ENCODE measurements at places on chromosomes 7 and 10.

DNA sequence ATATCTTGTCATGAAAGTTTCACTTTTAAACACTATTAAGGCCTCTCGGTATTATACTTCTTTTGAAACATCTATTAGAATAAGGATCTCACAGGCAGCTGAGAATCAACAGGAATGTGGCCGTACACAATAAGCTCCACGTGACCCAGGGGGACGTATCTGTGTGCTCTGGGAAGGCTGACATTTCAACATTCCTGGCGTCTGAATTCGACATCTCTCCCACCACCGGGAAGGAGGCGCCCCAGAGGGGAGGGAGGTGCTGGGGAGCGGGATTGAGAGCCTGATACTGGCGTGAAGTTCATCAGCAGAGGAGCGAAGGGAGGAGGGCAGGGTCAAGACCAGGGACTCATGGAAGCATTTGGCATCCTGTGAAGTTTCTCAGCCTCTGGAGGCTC is 401.3 kb downstream of the DNAJB6 start:
- no peak for DNase-seq

DNA sequence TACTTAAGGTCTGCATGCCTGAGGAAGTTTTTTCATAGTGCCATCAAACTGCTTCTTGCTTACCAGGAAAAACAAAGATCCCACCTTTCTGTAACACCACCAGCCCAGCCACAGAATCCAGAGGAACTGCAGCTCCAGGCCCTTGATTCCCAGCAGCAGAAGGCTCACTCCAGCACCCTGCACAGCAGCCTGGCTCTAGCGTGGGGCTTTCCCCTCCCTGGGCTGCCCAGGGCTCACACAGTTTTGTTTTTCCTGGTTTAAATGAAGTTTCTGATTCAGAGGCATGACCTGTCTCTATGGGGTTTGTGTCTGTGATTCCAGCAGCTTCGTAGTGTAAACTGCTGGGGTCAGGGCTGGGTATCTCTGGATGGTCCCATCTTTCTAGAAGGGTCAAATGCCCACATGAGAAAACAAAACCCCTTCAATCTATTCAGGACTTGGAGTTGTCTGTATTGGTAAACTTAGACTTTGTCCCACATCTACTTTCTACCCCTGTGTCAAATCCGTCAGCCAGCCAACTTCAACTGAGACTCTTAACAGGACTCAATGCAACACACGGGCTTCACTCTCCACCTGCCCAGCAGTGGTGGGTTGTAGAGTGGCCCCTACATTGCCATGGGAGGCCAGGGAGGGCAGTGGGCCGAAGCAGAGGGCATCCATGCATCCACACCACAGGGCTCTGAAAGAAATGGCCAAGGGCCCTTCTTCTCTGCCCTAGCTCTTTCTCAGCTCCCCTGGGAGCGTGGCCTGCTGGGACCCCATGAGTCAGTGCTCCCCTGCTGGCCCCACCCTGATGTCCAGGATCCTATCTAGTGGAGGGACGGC is 73.6 kb downstream of the ATXN7L1 start:
- no peak for DNase-seq

DNA sequence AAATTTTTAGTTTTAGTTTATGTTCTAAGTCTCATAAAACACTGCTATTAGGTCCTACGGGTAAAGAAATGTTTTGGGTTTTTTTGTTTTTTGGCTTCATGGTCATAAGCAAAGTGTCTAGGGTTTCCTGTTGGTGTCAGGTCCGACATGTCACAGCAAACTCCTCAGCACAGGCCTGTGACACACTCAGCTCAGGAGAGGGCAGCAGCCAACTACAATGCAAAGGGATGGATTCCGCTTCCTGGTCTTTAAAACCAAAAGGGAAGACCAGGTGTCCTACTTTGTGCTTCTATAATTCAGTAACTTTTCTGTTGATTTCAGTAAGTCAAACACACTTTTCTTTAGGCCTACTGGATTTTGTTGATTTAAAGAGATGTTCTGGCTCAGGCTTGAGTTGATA is 83.8 kb upstream of the MACROH2A2 start:
- DNase-seq: no peak

DNA sequence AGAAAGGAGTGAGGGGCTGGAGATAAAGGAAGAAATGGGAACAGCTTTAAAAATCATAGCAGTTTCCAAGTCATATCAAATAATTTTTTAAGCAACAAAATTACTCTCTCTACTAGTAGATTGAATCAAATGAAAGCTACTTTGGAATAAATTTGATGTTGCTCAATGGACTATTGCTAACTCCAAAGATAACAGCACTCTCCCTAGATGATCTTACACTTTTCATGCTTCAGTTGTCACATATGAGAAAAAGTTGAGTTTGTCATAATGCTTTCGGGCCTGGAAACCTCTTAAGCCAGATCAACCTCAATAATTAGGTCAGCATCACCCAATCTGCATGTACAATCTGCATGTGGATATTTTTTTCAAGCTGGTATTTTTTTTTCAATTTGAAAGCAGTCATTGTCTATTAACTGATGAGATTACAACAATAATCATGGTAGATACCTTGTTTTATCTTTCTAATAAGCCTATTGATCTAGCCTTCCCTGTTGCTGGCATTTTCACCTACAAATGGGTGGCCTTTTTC is 31.3 kb downstream of the LIPJ start:
- DNase-seq: no peak

DNA sequence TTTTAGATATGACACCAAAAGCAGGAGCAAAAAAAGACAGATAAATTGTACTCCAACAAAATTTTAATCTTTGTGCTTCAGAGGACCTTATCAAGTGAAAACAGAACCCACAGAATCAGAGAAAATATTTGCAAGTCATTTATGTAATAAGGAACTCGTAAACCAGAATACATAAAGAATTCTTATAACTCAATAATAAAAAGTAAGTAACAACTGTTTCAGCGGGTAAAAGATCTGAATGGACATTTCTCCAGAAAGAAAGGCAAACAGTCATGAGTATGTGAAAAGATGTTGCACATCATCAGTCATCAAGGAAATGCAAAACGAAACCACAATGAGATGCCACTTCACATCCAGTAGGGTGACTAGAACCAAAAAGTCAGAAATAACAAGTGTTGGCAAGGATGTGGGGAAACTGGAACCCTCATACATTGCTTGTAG is 167.7 kb upstream of the KCTD7 start:
- DNase-seq: no peak

- no peak for DNase-seq
These were observed 76.6 kb upstream of the PPIF start for GRCh38 chr10:79270466-79271246.

- no peak for DNase-seq
These were observed 152.7 kb downstream of the SKIDA1 start for GRCh38 chr10:21372651-21373410.

DNA sequence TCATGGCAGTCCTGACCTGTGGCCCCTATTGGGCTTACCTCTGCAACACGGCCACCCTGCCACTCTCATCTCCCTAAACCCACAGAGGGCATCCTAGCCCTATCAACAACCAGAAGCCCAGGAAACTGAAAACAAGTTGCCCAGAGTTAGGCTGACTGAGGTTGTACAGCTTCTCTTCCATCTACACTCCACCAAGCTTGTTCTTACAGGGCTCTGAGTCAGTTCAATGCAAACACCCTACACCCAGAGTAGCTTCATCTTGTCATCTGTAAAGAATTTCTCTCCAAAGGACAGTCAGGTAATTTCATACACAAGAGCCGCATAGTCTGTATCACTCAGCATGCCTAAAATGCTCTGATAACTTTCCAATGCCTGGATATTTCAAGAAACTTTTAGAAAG is 175.4 kb downstream of the ARID5B start:
- DNase-seq: no peak

DNA sequence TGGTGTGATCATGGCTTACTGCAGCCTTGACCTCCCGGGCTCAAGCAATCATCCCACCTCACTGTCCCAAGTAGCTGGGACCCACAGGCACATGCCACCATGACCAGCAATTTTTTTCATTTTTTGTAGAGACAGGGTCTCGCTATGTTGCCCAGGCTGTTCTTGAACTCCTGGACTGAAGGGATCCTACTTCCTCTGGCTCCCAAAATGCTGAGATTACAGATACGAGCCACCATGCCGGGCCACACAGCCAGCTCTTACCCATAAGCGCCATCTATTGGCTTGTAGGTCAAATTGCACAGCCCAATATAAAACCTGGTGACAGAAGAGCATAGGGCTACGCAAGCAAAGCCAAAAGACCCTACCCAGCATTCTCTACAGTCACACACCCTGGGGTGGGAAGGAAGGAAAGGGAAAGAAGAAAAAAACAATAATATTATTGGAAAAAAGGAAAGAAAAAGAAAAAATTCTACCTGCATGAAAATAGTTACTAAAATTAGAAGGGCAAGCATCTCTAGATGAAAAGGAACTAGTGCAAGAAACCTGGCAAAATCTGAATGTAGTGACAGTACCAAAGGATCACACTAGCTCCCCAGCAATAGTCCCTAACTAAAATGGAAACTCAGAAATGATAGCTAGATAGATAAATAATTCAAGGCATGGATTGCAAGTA is 29.4 kb upstream of the AMPH start:
- no peak for DNase-seq

DNA sequence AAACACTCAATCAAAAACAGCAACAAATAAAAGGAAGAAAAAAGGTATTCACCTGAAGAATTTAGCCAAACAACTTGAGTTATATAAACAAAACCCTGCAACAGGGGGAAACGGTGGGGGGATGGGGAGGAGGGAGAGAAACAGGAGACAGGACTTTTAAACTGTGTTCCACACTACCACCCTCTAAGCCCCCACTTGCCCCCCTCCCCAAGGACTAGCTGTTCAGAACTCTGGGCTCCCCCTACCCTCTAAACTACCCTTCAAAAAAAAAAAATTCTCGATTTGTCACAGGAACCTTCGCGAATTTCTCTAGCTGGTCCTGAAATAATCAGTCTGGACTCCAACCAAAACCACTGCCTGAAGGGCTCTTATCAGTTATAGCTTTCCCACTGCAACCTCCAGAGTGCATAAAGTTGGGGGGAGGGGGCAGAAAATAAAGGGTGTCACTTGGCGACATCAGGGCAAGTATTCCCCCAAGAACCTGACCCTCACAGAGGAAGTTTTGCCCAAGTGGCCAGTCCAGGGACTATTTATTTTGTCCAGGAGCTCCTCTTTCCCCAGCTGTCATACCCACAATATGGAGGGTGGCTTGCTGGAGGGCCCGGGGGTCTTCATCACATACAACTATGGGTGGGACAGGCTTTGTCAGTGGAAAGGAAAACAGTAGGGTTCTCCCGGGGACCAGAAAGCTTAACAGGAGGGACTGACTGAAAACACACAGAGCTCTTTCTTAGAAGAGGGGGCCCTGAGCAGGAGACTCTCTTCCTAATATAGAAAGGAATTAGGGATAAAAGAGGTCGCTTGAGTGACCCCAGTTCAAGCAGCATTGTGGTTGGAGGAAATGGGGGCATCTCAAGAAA is 1.3 kb downstream of the UBE2H start:
- no peak for DNase-seq

- DNase-seq: no peak
These were observed 758.6 kb upstream of the ZWINT start for GRCh38 chr10:57119684-57120083.

GRCh38 chr7:43869867-43870240 is 537 bp upstream of the MRPS24 start:
- no peak for DNase-seq

DNA sequence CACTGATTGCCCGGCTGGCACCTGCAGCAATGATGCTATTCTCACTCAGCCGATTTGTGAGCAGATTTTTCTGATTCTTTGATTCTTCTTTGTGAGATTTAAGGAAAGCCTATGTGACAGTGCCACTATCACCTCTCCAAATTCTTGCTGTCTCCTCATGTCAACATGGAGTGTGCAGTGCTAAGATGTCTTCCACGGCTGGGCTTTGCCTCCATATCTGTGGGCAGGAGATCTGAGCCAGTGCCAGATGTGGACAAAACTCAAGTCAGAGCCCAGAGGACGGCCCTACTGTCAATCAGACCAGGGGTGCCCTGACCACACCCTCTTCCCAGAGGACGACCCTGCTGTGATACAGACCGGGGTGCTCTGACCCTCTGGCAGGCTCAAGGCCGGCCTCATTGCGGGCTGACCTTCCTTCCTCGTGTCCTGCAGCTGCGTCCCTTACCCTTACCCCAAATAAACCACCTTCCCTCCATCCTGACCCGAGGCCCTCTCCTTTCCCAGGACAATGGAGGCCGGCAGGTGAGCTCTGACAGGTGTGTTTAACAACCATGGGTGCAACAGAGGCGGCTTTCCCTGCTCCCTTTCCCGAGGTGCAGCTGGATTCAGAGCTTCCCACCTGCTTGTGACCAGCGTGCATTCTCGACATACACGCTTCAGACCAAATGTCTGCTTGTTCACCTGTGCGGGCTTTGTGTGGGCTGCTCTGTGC is 221.4 kb downstream of the ADARB2 start:
- DNase-seq: no peak

GRCh38 chr7:30561389-30561788 is 33.3 kb upstream of the GARS1 start:
- DNase-seq: no peak

- no peak for DNase-seq
These were observed 129.3 kb downstream of the GLI3 start for GRCh38 chr7:42107484-42108240.

DNA sequence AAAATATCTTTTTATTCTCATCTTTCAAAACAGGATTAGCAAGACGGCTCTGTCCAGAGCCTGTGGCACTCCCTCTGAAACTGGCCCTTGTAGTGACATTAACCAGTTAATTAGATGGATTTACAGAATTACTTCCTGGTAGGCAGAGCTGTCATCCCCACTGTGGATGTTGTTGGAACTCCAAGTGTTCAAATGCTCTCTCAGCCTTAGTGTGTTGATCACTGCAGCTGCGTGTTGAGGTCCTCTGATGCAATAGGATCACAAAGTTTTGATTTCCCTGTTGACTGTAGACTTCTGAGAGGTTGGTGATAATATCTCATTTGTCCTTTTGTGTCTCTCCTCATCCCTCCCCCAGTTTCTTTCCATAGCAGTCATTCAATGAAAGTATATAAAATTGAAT is 117.3 kb upstream of the CDK6 start:
- no peak for DNase-seq

DNA sequence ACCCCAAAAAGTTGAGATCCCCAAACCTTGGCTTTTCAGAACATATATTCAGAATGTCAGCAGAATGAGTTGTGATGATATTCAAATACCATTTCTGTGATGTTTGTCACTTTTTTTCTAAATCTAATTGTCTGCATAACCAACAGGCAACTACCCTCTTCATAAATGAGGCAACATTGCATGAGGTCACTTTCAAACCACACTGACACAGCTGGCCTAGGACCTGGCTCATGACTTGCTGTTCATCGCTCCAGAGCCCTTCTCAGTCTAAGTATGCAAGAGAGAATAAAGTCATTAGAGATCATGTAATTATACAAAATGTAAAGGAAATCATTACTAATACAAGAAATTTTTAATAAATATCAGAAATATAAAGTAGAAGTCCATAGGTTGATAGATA is 681.9 kb downstream of the GRM8 start:
- no peak for DNase-seq

- DNase-seq: no peak
These were observed 90.3 kb downstream of the TRRAP start for GRCh38 chr7:98968621-98969020.

DNA sequence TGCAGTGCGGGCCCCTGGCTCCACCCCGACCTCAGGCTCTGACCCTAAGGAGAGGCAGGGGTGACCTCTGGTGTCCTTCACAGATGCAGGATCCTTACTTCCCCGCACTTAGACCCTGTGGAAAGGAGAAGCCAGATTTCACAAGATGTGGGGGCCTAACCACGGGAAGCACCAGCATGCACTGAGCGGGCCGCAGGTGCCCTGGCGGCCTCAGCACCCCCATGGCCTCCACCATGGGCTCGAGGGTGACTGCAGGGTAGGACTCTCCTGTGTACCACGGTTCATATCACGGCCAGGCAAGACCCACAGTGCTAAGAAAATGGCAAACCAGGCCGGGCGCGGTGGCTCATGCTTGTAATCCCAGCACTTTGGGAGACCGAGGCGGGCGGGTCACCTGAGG is 410.0 kb upstream of the FOXK1 start:
- DNase-seq: no peak
